ENCODE measurements at places on chromosomes 3 and 15.

DNA sequence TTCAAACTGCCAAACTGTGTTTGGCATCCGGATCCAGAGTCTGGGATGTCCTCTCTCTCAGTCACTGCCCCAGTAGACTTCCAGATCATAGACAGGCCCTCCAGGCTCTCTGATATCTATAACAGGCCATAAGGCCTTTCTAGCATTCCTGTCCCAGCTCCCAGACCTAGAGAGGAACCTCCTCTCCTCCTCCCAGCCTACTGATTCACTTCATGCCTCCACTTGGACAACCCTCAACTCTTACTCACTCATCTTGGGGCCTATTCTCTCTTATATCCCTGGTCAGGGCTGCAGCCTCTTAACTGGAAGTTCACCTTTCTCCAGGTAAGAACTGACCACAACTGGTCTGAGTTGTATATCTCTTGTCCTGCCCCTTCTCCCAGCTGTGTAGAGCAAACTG is 253.7 kb upstream of the TRIM42 start:
- H3K27ac ChIP-seq: no peak overlapping the region
- DNase-seq: no peak
- no peak overlapping the region for H3K4me3 ChIP-seq
- peaks cover 25% of the 10 kb centered on the region for H3K4me1 ChIP-seq

DNA sequence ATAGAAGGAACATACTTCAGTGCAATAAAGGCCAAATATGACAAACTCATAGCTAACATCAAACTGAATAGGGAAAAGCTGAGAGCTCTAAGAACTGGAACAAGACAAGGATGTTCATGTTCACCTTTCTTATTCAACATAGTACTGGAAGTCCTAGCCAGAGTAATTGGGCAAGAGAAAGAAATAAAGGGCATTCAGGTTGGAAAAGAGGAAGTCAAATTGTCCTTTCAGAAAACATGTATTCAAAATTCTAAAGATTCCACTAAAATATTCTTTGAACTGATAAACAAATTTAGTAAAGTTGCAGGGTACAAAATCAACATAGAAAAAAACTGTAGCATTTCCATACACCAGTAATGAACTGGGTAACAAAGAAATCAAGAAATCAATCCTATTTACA is 12.2 kb upstream of the ZNF197 start:
- H3K27me3 ChIP-seq: no peaks in the 10 kb centered on the region
- no peaks in the 10 kb centered on the region for H3K36me3 ChIP-seq
- H3K4me3 ChIP-seq: no peak overlapping the region

DNA sequence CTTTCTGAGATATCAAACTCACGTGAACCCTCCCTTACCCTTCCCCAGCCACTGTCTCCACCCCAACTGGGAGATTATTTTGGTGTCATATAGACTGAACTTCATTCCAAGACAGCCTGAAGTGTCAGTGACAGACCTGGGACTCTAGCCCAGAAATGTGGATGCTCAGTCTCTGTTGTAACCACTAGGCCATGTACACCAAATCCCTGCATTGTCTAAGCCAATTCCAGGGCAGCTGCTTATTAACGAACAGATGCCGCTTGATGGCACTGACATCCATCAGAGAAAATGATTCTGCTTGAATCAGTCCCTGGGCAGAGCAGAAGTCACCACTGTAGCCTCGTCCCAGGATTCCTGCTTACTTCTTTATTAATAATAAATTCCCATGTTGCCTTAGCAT is 305.5 kb downstream of the GRM7 start:
- no peak overlapping the region for H3K4me3 ChIP-seq
- no peak overlapping the region for H3K27ac ChIP-seq
- H3K36me3 ChIP-seq: no peaks in the 10 kb centered on the region
- no peaks in the 10 kb centered on the region for H3K4me1 ChIP-seq
- DNase-seq: no peak

GRCh38 chr15:52368402-52368801 is 72.8 kb upstream of the MYO5C start:
- H3K27me3 ChIP-seq: no peaks in the 10 kb centered on the region
- H3K27ac ChIP-seq: no peak overlapping the region
- no peaks in the 10 kb centered on the region for H3K4me1 ChIP-seq
- H3K36me3 ChIP-seq: peaks cover 20% of the 10 kb centered on the region

- no peaks in the 10 kb centered on the region for H3K4me1 ChIP-seq
- DNase-seq: no peak
Observed at GRCh38 chr3:113185194-113185835, 26.0 kb upstream of the BOC start.

DNA sequence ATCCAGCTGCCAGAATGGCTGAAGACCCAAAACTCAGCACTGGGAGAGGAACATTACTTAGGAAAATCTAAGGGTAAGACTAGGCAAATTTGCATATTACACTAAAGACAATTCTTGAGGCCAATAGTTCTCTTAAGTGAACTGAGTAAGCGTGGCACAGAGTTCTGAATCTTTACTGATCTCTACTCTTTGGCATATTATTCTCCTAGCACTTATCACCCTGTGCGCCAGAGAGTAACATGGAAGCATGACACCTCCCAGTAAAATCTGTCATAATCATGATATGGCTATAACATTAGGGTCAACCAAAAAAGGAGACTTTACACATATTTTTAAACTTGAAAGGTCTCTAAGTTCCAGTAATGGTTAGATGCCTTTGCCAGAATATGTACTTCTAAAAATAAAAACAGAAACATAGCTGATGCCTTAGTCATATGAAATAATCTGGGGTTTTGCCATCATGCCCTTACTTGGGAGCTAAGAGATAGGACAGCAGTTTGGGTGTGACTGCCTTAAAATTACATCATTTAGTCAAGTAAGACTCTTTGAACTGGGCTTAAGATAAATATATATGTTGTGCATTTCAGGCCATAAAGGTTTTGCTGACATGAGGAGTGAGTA is 290.5 kb downstream of the PLCL2 start:
- DNase-seq: no peak
- H3K4me1 ChIP-seq: peaks cover 10% of the 10 kb centered on the region
- no peaks in the 10 kb centered on the region for H3K36me3 ChIP-seq
- no peaks in the 10 kb centered on the region for H3K27me3 ChIP-seq
- H3K27ac ChIP-seq: no peak overlapping the region
- H3K4me3 ChIP-seq: no peak overlapping the region

- H3K27me3 ChIP-seq: no peaks in the 10 kb centered on the region
- DNase-seq: no peak
- no peak overlapping the region for H3K27ac ChIP-seq
- no peak overlapping the region for H3K4me3 ChIP-seq
- H3K36me3 ChIP-seq: no peaks in the 10 kb centered on the region
Observed at GRCh38 chr3:72407766-72408165, 440.5 kb downstream of the SHQ1 start.

- no peaks in the 10 kb centered on the region for H3K27me3 ChIP-seq
- DNase-seq: no peak
- H3K4me1 ChIP-seq: peaks cover 36% of the 10 kb centered on the region
- no peak overlapping the region for H3K4me3 ChIP-seq
- H3K27ac ChIP-seq: no peak overlapping the region
- no peaks in the 10 kb centered on the region for H3K36me3 ChIP-seq
Observed at GRCh38 chr3:50341537-50341936, 901 bp upstream of the RASSF1 start.

DNA sequence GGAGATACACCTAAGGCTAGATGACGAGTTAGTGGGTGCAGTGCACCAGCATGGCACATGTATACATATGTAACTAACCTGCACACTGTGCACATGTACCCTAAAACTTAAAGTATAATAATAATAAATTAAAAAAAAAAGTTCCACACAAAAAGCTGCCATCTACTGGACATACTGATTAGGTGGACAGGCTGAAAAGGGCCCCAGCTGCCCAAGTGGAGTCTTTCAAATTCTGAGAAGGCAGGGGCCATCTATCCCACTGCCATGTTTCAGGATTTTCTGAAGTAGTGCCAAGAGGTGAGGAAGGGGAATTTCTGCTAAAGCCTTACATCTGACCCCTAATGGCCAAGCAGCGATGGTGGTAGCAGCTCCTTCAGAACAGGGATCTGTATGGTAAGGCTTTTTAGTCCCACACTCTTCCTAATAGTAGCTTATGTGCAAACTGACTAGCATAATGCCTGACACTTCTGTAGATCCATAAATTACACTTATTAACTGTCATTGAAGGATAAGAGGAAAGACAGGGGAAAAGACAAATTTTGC is 7.7 kb downstream of the FSTL1 start:
- H3K4me3 ChIP-seq: no peak overlapping the region
- H3K27ac ChIP-seq: no peak overlapping the region
- peaks cover 13% of the 10 kb centered on the region for H3K36me3 ChIP-seq
- DNase-seq: no peak

- H3K27ac ChIP-seq: peak overlapping the region; percentile 53
- no peak for DNase-seq
- no peak overlapping the region for H3K4me3 ChIP-seq
- H3K4me1 ChIP-seq: peaks cover 53% of the 10 kb centered on the region
Observed at GRCh38 chr3:120102232-120102631, 8.0 kb upstream of the GSK3B start.

GRCh38 chr3:58388550-58389091 is 45.0 kb downstream of the PDHB start:
- no peaks in the 10 kb centered on the region for H3K27me3 ChIP-seq
- H3K4me3 ChIP-seq: no peak overlapping the region
- H3K4me1 ChIP-seq: peaks cover 18% of the 10 kb centered on the region
- no peaks in the 10 kb centered on the region for H3K36me3 ChIP-seq
- no peak overlapping the region for H3K27ac ChIP-seq
- DNase-seq: no peak

DNA sequence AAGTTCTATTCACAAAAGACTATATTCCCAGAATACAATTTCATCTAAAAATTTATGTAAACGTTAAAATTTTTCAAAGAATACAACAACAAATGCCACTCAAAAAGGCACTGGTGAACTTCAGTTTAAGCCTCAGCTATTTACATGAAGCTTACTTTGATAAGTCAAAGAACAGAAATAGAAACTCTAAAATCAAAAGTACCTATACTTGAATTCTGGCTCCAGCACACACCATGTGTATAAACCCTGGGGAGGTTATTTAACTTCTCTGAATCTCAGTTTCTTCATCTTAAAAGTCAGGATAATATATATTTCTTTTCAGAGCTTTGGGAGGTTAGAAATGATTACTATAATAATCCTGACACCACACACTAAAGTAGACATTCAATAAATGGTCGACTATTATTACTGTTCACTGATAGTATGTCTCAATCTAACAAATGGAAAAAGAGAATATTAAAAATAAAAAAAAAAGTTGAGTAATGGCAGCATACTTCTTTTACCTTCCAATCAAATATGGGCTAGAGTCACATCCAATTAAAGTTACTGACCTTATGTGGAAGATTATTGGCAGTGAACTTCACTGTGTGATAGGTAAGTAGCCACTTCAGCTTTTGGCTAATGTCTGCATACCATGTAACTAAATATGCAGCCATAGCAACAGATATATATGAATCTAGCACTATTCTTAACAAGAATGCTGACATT is 248.4 kb downstream of the ISL2 start:
- H3K27ac ChIP-seq: no peak overlapping the region
- H3K27me3 ChIP-seq: no peaks in the 10 kb centered on the region
- peaks cover 12% of the 10 kb centered on the region for H3K4me1 ChIP-seq
- no peak overlapping the region for H3K4me3 ChIP-seq

- H3K27ac ChIP-seq: no peak overlapping the region
- no peaks in the 10 kb centered on the region for H3K27me3 ChIP-seq
- no peaks in the 10 kb centered on the region for H3K36me3 ChIP-seq
Observed at GRCh38 chr3:171878461-171879225, 35.5 kb downstream of the TMEM212 start.

DNA sequence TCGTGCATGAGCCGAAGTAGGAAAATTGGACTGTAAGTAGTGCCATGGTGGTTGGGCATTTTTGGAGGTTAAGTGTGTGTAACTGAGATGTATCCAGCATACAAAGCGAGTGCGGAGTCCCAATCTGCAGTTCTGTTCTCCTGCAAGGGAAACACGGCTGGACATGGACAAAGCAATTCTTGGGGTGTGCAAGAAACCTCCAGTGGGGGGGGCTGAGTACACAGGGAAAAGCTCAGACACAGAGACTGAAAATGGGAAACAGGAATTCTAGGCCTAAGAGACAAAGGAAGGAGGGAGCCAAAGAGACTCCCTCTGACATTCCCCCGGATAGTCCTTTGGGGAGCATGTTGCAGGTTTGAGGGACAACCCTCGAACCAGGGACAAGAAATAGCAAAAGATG is 83.2 kb upstream of the PLSCR4 start:
- H3K4me1 ChIP-seq: no peaks in the 10 kb centered on the region
- no peak for DNase-seq
- H3K27ac ChIP-seq: no peak overlapping the region

DNA sequence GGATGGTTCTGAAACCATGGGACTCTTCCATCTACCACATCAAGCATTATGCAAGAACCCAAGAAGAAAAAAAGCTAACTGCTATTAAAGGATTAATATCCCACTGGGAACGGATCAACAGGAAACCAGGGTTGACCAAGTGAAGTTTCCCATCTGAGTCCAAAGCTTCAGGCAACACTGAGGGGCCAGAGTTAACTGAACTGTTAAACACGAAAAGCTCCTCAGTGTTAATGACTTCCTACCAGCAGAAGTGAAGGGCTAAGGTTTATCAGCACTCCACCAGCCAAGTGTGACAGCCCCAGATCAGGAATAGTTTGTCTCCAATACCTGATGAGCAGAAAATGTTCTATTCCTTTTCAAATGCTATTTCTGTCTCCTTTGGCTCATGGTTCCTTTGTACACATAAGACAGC is 36.7 kb downstream of the PTPN9 start:
- peaks cover 3% of the 10 kb centered on the region for H3K36me3 ChIP-seq
- no peak for DNase-seq
- no peak overlapping the region for H3K27ac ChIP-seq
- no peaks in the 10 kb centered on the region for H3K4me1 ChIP-seq

DNA sequence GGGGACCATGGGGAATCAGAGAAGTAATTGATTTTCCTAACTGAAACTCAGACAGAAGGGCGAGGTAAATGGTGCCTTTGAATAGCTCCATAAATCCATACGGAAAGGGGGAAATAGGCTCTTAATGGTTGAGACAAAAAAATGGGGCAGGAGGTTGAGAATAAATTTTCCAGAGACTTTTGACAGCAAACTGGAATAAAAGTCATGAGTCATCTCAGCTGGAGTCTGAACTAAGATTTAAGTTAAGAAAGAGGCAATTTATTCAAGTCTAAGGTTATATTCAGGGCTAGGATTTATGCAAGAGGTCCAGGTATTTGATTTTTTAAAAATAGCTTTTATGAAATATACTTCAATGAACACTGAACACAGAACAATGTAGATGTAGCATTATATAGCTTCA is 238.7 kb upstream of the RORA start:
- H3K27me3 ChIP-seq: no peaks in the 10 kb centered on the region
- no peak for DNase-seq
- no peak overlapping the region for H3K4me3 ChIP-seq
- no peaks in the 10 kb centered on the region for H3K4me1 ChIP-seq

DNA sequence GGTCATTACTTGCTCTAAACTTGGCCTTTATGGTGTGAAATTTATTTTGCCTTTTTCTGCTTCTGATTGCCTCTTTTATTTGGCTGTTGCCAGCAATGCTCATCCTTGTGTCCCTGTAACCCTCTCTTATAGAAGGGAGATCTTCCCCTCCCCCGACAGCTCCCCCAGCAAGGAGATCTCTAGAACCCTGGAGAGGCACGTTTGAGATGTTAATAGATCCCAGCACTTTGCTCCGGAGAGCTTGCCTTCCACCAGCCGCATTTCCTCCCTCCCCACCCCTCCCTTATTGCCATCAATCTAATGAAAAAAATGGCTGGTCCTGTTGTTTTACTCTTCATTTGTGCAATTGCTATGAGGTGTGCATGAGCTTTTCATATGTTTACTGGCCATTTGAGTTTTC is 18.2 kb downstream of the TRIM71 start:
- H3K36me3 ChIP-seq: no peaks in the 10 kb centered on the region
- no peak for DNase-seq
- H3K27ac ChIP-seq: no peak overlapping the region
- H3K4me1 ChIP-seq: no peaks in the 10 kb centered on the region
- peaks cover 3% of the 10 kb centered on the region for H3K27me3 ChIP-seq
